ENCODE measurements at places on chromosomes 5 and 9. TPM values are rescaled to one million over a fixed set of nuclear protein-coding genes. Genes with fewer than 3 reads are reported as not detected.

GRCh38 chr5:14197056-14197455, 53.9 kb downstream of the TRIO start:
- no peak for DNase-seq

DNA sequence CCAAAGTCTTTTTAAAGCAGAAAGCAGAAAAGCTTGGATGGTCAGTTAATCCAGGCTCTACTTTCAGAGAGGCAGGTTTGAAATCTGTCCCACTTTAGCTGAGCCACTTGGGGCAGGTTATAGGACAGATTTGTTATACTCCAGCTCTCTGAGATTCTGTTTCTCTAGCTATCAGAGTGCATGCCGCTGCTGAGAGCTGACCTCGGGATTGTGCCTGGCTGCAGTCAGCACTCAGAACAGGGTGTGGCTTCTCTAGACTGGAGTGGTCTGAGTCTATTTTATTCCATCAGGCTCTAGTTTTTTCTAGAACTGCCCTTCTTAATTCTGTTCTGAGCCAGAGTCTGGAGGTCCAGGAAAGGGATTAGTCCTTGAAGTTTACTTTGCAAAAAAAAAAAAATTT, 67.7 kb downstream of the NDFIP1 start:
- no peak for DNase-seq

DNA sequence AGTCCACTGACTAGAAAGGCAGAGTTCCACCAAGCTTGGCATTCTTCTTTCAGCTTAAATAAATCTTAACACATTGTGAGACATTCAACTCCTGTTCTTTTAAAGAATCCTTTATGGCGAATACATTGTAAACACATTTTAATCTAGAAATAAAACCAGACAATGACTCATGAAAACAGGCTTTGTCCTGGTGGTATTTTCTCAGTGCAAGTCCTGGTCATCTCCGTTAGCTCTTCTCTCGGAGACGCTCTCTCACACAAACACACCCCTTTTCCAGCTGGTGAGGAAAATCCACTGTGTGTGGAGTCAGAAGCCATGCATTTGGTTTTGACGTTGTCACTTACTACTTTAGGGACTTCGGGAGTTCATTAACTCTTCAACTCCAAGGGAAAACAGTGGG, 140.4 kb downstream of the AUH start:
- DNase-seq: no peak

- DNase-seq: no peak
These were observed 7.6 kb upstream of the AGPAT2 start for GRCh38 chr9:136694872-136695247.

GRCh38 chr9:101138509-101138908, 110.0 kb downstream of the PLPPR1 start:
- no peak for DNase-seq

GRCh38 chr9:123445116-123445515, 89.1 kb downstream of the CRB2 start:
- DNase-seq: no peak

ZNF883 gene
- total RNA-seq: 6.2 TPM

GRM6 gene
- not detected for total RNA-seq

GRCh38 chr5:145834554-145834916, 607 bp downstream of the PRELID2 start:
- no peak for DNase-seq

GRCh38 chr5:142973932-142974331, 203.8 kb downstream of the ARHGAP26 start:
- DNase-seq: no peak

DNA sequence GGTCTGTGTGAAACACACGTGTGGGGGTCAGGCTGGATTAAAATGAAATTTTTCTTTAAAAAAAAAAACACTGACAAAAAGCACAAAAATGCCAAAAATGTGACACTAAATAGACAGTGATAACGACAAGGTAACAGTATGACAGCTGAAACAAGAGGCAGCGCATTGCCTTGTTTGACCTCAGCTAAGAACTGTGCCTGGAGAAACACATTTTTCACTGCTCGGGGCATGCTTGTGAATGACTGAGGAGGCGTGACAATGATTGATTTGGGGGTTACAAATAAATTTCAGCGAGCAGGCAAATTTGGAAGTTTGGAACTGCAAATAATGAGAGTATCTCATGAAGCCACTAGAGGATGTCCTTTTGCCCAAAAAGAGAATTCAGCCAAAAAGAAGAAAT, 44.2 kb upstream of the SPATA31C2 start:
- DNase-seq: no peak

- no peak for DNase-seq
These were observed 133.9 kb downstream of the FSTL4 start for GRCh38 chr5:133478199-133478985.

KIF12 gene
- total RNA-seq: not detected

- DNase-seq: no peak
These were observed 78.2 kb downstream of the GTF3C4 start for GRCh38 chr9:132748450-132748849.

PCDHB6 gene
- 0.14 TPM for total RNA-seq

- no peak for DNase-seq
These were observed 1397.5 kb upstream of the CDH6 start for GRCh38 chr5:29796013-29796412.

DNA sequence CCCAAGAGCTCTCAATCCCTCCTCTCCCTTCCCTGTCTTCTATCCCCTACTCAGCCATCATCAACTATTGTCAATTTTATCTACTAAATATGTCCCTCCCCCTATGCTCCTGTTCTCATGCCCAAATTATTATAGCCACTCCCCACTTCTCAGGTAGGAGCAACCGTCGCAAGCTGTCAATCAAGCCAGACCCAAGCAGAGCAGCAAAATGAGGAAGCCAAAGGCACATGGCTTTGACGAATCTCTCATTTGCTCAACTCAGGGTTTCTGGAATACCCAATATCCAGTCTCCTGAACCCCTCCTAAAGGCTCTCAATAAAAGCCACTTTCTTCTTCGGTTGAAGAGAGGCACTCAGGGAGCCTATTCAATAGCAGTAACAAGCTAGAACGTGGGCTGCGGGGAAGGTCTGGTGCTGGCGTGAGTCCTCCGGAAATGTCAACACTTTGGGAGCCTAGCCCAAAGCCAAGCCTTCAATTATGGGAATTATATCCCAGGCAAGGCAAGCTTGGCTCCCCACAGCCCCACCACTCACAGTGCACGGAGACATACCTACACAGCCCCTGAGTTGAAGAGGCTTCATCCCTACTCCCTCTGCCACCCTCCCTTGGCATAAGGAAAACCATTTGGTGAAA, 47.7 kb downstream of the SIL1 start:
- no peak for DNase-seq

C9orf50 gene
- not detected for total RNA-seq

DNA sequence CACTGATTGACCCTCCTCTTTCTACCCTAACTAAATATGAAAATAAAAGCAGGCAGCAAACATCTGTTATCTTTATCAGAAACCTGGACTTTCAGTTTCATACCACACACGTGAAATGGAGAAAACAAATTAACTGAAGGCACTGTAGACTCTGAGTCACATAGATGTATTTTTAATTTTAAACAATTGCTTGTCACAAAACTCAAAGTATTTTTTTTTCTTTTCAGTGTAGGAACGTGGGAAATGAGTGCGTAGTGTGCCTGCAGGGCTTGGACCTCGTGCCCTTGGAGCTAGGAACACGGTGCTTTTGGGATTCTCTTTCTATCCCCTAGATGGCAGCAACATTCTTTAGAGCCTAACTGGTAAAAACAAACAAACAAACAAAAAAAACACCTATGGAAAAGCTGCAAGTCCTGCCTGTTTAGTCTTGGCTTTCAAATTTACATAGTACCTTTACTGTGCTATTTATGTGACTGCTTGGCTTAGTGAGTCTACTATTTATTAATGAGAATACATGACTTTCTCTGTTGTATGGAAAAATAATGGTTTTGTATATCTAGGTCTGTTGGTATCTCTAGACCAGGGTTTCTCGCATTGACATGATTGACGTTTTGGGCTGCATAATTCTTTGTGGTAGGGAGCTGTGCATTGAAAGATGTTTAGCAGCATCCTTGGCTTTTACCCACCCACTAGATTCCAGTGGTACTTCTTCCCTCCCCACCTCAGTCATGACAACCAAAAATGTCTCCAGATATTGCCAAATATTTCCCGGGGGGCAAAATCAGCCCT, 16.8 kb upstream of the ACTBL2 start:
- no peak for DNase-seq

DNA sequence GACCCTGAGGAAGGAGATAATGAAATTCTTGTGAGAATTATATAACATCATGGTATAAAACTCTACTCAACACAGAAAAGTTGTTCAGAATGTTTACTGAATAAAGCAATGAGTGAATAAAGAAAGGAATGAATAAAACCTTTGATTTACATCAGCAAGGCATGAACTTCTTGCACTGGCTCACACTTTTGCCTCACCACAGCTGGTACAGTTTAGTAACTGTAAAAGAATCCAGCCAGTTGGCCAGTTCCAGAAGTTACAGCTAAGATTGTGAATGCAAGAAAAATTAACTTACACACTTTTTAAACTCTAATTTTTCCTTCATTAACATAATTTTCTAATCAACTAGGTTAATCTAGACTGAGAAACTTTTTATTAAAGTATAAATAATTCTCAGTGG, 490.9 kb downstream of the NFIB start:
- no peak for DNase-seq

DNA sequence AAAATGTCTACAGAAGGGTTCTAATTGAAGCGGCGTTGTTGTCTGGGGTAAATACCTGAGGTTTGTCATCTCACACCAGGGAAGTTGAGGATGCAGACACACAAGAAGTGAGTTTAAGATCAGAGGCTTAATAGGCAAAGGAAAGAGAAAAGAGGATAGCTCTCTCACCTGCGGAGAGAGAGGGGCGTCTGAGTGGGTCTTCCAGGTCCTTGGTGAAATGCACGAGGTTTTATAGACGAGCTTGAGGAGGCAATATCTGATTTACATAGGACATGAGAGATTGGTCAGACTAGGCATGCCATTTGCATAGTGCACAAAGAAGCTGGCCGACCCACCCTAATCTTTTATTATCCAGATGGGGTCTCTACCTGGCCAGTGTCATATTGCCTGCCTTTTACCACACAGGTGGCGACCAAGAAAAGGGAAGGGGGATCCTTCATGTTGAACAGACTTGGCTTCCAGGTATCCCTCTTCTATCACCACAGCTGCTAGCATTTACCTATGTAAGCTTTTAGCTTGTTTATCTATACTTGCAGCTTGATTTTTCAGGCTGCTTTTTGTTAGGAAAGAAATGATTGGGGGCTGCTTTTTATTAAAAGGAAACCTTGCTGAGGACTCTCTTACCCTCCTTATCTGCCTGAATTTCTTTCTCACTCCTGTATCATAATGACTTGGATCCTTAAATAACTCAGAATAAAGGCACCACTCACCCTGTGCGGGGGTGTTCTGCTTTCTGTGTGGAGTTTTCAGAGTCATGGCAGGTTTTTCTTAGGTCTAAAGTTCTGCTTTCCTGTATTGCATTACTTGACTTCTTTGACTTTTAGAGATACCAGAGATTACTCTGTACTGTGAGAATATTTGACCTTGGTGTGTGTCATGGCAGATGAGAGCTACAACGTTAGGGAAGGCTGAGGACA, 9.4 kb upstream of the GLT6D1 start:
- no peak for DNase-seq

- no peak for DNase-seq
These were observed 117.5 kb upstream of the CLINT1 start for GRCh38 chr5:157976429-157976828.

DNA sequence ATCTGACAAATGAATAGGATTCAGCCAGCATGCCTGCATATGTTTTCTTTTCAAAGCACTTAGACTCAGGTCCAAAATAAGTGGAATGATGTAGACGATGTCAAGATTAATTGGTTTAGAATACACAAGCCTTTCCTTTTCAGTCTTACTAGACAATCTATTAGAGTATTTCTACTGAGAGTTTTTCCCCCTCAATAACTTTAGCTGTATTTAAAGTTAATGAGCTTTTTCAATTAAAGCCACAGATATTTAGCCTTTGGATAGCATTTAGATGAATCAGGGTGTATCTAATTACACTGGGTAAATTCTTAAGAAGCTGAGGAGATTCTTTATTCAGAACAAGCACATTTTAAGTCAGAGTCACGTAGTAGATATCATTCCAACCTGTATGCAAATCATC, 198.7 kb upstream of the MPDZ start:
- no peak for DNase-seq

GRCh38 chr5:151660616-151661495, 25.9 kb downstream of the SPARC start:
- no peak for DNase-seq

GRCh38 chr5:69224520-69224919, 10.2 kb upstream of the CDK7 start:
- DNase-seq: no peak

- peak; percentile 36 for DNase-seq
These were observed 286.6 kb downstream of the CRB2 start for GRCh38 chr9:123642291-123643278.

GPR151 gene
- not detected for total RNA-seq

DNA sequence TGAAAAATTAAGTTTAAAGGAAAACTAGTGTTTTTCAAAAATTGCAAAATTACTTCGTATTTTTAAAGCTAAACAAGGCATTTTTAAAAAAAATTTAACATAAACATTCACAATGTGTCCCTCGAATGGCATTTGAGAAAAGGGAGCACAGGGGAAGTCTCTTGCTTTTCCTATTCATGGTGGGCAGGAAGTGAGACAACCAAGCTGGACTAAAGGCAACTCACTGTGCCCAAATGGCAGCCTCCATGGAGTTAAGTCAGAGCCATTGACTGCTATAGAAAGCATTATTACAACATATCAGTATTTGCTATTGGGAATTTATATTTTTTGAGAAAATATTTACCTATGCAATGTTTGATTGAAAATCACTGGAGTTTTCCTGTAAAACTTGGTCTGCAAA, 8.3 kb downstream of the HNRNPH1 start:
- DNase-seq: no peak
